HFFc6 (cell line): ENCODE measurements at places on chromosomes 4 and X. TPM values are rescaled to one million over a fixed set of nuclear protein-coding genes. Genes with fewer than 3 reads are reported as not detected.
A peak's percentile ranks its signal among the peaks of the same experiment; 100 is the strongest.

Gene CACNA1F
- not detected in 3 replicates for total RNA-seq

Gene BTK
- total RNA-seq = not detected in 3 replicates

Gene POLN
- 1.6 to 3.2 TPM (median 1.7 TPM) in 3 replicates for total RNA-seq

Gene BANK1
- total RNA-seq = 0.37 TPM in 1 of 2 replicates, not detected in the other

Gene REPS2
- total RNA-seq = 0.06 and 0.26 TPM in 2 replicates

Gene SPANXC
- 0.83 to 118 TPM (median 1.4 TPM) in 3 replicates for total RNA-seq

Gene SATL1
- not detected in 3 replicates for total RNA-seq

DNA sequence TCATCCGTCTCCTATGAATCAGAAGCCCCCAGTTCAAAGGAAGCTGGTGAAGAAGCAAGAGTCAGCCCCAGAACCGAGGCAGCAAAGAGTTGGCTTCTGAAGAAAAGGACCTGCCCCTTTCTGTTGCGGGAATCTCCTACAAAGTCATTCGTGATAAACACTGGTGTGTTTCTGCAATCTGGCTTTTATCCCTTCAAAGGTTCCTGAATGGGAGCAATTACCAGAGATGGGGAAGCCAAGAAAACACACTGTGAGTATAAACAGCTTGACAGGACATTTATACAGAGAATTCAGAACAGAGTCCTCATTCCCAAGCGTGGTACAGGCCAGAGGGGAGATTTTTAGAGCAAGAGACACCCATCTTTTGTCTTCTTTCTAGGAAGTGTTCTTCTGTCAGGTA is 226.8 kb upstream of the LNX1 start:
- peaks cover 1% of the 10 kb centered on the region; the same call in 1 of the 2 replicates for H3K27me3 ChIP-seq
- no peaks in the 10 kb centered on the region for H3K36me3 ChIP-seq
- no peak overlapping the region for H3K27ac ChIP-seq
- no peak for DNase-seq
- no peak overlapping the region for H3K4me3 ChIP-seq

- H3K4me1 ChIP-seq = no peaks in the 10 kb centered on the region
- H3K4me3 ChIP-seq = no peak overlapping the region
- H3K27ac ChIP-seq = no peak overlapping the region
- peak; percentile 41 for DNase-seq
- no peaks in the 10 kb centered on the region for H3K36me3 ChIP-seq
Measured at GRCh38 chrX:36431819-36432218, 512.3 kb downstream of the CFAP47 start.

DNA sequence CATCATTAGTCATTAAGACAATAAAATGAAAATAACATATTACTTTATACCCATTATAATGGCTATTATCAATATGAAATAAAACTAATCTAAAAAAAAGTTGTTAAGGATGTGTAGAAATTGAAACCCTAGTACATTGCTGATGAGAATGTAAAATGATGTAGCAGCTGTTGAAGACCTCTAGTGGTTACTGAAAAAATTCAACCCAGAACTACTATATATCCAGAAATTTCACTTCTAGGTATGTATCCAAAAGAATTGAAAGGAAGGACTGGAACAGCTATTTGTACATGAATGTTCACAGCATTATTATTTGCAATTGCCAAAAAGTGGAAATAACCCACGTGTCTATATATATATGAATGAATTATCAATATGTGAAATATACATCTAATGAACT is 180.3 kb upstream of the KLHL4 start:
- no peaks in the 10 kb centered on the region; the same call in 1 of the 2 replicates for H3K27me3 ChIP-seq
- DNase-seq = no peak
- no peak overlapping the region for H3K27ac ChIP-seq
- H3K4me1 ChIP-seq = no peaks in the 10 kb centered on the region
- H3K36me3 ChIP-seq = no peaks in the 10 kb centered on the region

DNA sequence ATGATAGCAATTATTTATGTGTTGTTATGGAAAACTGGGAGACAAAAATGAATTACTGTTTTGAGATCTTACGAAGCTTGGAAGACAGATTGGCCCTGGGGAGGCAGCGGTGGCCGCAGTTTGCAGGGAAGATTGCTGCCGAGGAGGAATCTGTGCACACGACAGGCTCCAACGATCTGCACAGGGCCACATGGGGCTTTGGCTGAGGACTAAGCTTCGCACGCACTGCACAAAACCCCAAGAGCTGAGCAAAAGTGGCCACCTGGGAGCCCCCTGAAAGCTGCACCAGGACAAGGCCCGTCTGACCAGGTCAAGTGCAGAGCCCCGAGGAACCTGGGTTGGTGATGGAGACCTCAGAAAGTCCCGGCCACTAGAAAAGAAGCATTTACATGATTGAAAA is 5.2 kb upstream of the PDE6B start:
- 0 out of 2 replicates have a peak, but pooled peaks cover 4% of the 10 kb centered on the region for H3K36me3 ChIP-seq
- H3K27me3 ChIP-seq = peaks cover 5% of the 10 kb centered on the region
- no peak overlapping the region for H3K4me3 ChIP-seq
- no peak overlapping the region for H3K27ac ChIP-seq
- no peak for DNase-seq

- H3K36me3 ChIP-seq = peaks cover 8% of the 10 kb centered on the region; the same call in 1 of the 2 replicates
- DNase-seq = no peak
- no peak overlapping the region for H3K4me3 ChIP-seq
- no peaks in the 10 kb centered on the region for H3K4me1 ChIP-seq
- H3K27ac ChIP-seq = no peak overlapping the region
Measured at GRCh38 chr4:955931-956381, 17.4 kb downstream of the DGKQ start.

GRCh38 chr4:36734334-36734733 is 452.9 kb downstream of the DTHD1 start:
- no peaks in the 10 kb centered on the region for H3K4me1 ChIP-seq
- H3K27ac ChIP-seq = no peak overlapping the region
- no peak for DNase-seq
- no peak overlapping the region for H3K4me3 ChIP-seq
- H3K36me3 ChIP-seq = no peaks in the 10 kb centered on the region

DNA sequence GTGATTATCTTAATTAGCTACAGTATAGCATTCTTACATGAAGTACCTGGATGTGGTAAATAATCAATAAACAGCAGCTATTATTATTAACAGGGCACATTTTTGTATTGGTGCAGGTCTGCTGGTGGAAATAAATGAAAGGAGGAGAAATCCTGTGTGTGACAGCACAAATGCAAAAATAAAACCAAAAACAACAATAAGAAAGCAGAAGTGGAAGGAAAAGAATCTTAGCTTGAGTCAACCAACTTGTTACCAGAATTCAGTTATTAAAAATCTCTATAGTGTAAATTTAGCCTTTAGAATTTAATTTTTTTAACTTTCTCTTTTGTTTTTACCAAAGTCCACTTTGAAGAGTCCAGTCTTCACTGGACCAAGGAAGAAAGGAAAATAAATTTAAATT is 63.1 kb upstream of the LSM6 start:
- peaks cover 10% of the 10 kb centered on the region; the same call in 1 of the 2 replicates for H3K27me3 ChIP-seq
- no peak for DNase-seq
- no peak overlapping the region for H3K4me3 ChIP-seq

GRCh38 chrX:24479924-24480323 is 14.8 kb downstream of the PDK3 start:
- peaks cover 4% of the 10 kb centered on the region; the same call in 1 of the 2 replicates for H3K27me3 ChIP-seq
- no peak for DNase-seq
- H3K27ac ChIP-seq = no peak overlapping the region
- no peak overlapping the region for H3K4me3 ChIP-seq
- H3K36me3 ChIP-seq = no peaks in the 10 kb centered on the region

- no peak for DNase-seq
- H3K27ac ChIP-seq = no peak overlapping the region
- H3K4me3 ChIP-seq = no peak overlapping the region
- H3K27me3 ChIP-seq = no peaks in the 10 kb centered on the region
- no peaks in the 10 kb centered on the region for H3K4me1 ChIP-seq
Measured at GRCh38 chrX:148530464-148531077, 30.2 kb downstream of the AFF2 start.

DNA sequence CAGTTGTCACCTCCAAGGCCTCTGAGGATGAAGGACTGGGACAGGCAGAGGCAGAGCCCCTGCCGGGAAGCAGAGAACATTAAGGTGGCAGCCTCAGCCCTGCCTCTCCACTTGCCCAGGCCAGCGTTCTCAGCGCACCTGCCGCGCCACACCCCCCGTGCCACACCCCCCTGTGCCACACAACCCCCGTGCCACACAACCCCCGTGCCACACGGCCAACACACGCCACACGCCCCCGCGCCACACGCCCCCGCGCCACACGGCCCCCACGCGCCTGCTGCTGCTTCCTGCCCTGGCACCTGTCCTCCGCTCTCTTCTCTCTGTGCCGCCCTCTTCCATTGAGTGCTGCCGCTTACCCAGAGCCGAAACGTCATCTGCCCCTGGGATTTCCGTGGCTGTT is 58.0 kb upstream of the ZFP42 start:
- H3K36me3 ChIP-seq = no peaks in the 10 kb centered on the region
- H3K4me1 ChIP-seq = no peaks in the 10 kb centered on the region
- H3K27me3 ChIP-seq = no peaks in the 10 kb centered on the region; the same call in 1 of the 2 replicates
- no peak overlapping the region for H3K4me3 ChIP-seq

- no peak for DNase-seq
- H3K27ac ChIP-seq = no peak overlapping the region
- H3K27me3 ChIP-seq = no peaks in the 10 kb centered on the region
Measured at GRCh38 chrX:2321411-2321810, 179.4 kb downstream of the DHRSX start.

- H3K4me1 ChIP-seq = no peaks in the 10 kb centered on the region
- DNase-seq = peak; percentile 57
- H3K27me3 ChIP-seq = no peaks in the 10 kb centered on the region
- no peak overlapping the region for H3K27ac ChIP-seq
- H3K36me3 ChIP-seq = no peaks in the 10 kb centered on the region
- no peak overlapping the region for H3K4me3 ChIP-seq
Measured at GRCh38 chr4:120156120-120156718, 89.6 kb upstream of the MAD2L1 start.

DNA sequence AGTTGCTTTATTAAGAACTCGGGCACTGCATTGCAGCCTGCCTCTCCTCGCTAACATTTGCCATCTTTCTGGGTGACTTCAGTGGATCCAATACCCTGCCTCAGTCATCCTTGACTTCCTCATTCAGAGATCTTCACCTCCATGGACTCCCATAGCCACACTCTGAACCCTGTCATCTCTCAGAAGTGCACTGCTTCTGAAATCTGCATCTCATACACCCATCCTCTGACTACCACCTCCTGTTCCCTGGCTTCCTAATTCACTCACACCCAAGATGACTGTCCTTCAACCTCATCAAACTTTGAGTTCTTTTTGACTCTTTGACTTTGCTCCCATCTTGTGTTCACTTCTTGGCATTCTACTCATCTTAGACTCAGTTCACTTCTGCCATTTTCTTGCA is 25.3 kb upstream of the CYBB start:
- H3K27ac ChIP-seq = no peak overlapping the region
- H3K4me1 ChIP-seq = no peaks in the 10 kb centered on the region
- DNase-seq = no peak
- no peak overlapping the region for H3K4me3 ChIP-seq

GRCh38 chr4:56149591-56149990 is 200.8 kb downstream of the CEP135 start:
- H3K4me1 ChIP-seq = no peaks in the 10 kb centered on the region
- H3K27ac ChIP-seq = no peak overlapping the region
- no peaks in the 10 kb centered on the region; the same call in 1 of the 2 replicates for H3K27me3 ChIP-seq
- no peak overlapping the region for H3K4me3 ChIP-seq
- H3K36me3 ChIP-seq = no peaks in the 10 kb centered on the region
- no peak for DNase-seq

GRCh38 chrX:109624641-109625616 is at the start of gene KCNE5:
TSS of gene KCNE5 (minus strand) at chrX:109625172. CDS start at chrX:109625020, 152 bp downstream.
- peaks cover 5% of the 10 kb centered on the region; the same call in 1 of the 2 replicates for H3K4me1 ChIP-seq
- H3K4me3 ChIP-seq = no peak within 1 kb of the TSS
- no peaks in the 10 kb centered on the region for H3K27me3 ChIP-seq
- DNase-seq = no peak
- H3K36me3 ChIP-seq = peaks cover 5% of the 10 kb centered on the region; the same call in 1 of the 2 replicates

DNA sequence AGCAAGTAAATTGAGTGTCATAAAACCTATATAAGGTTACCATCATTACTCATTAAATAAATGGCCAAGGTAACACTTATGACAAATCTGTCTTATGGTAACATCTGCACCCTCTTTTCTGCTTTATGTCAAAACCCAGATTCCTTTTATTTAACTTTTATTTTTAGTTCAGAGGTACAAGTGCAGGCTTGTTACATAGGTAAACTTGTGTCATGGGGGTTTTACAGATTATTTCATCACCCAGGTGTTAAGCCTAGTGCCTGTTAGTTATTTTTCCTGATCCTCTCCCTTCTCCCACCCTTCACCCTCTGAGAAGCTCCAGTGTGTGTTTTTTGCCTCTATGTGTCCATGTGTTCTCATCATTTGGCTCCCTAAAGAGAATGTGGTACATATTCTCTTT is 930.7 kb downstream of the CCSER1 start:
- DNase-seq = no peak
- H3K27ac ChIP-seq = no peak overlapping the region

DNA sequence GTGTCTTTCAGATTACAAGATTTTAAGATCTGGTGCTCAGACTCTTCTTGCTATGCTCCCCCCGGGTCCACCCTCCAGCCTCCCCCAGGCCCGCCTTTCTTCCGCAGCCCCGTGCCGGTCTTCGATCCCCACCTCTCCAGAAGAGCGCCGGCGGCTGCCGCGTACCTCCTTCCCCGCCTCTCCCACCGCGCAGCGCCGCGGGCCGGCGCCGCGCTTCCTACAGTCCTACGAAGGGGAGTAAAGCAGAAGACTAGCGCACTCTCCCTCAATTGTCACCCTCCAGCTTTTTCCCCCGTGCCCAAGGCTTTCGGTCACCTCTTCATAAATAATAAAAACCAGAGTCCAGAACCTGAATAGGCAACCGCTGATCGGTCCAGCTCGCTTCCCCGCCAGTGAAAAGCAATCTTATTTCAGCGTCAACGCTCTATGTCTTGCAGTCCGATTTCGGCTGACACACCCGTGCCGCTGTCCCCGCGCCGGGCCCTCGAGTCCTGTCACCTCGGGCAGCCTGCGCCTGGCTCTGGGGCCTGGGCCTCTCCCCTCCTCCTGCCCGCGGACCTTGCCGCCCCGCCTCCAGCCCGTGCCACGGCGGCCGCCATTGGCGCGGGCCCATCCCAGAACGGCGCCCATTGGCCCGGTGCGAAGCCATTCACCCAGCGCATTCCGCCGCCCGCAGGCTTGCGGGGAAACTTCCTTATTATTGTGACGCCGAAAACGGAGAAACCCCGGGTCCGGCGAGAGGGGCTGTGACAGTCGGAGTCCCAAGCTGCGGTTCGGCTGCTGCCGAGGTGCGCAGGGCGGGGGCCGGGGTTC is at the start of gene HERC3:
TSS of gene HERC3 (plus strand) at position 694 of the 813 bp plus-strand sequence. CDS start 13,344 bp downstream, outside the sequence.
- H3K4me3 ChIP-seq = peak within 1 kb of the TSS; percentile 93
- H3K27me3 ChIP-seq = peaks cover 2% of the 10 kb centered on the region; the same call in 1 of the 2 replicates
- peak; percentile 82 for DNase-seq
- H3K36me3 ChIP-seq = peaks cover 15% of the 10 kb centered on the region; the same call in 1 of the 2 replicates
- H3K4me1 ChIP-seq = peaks cover 37% of the 10 kb centered on the region

DNA sequence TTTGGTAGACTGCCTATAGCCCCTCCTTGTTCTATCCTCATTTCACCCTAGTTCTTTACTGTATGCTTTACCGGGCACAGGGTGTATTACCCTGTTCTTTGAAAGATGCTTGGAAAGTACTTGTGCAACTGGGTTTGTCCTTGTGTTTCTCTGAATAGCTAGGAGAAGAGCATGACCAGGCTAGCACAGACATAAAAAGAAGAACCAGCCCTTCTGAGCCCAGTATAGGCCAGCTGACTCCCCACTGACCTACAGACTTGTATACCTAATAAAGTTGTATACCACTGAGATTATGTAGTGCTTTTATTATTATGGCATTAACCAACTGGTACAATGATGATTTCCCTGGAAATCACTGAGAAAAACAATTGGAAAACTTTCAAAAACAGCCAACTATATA is 15.0 kb downstream of the CFI start:
- H3K4me3 ChIP-seq = no peak overlapping the region
- no peak overlapping the region for H3K27ac ChIP-seq
- H3K4me1 ChIP-seq = no peaks in the 10 kb centered on the region
- H3K36me3 ChIP-seq = peaks cover 7% of the 10 kb centered on the region; the same call in 1 of the 2 replicates

- no peak overlapping the region for H3K4me3 ChIP-seq
- no peak overlapping the region for H3K27ac ChIP-seq
- 0 out of 2 replicates have a peak, but pooled peaks cover 4% of the 10 kb centered on the region for H3K36me3 ChIP-seq
- peaks cover 11% of the 10 kb centered on the region; the same call in 1 of the 2 replicates for H3K27me3 ChIP-seq
Measured at GRCh38 chr4:15370296-15370695, 57.5 kb upstream of the C1QTNF7 start.
